ENCODE measurements at places on chromosomes 2 and 18. TPM values are rescaled to one million over a fixed set of nuclear protein-coding genes. Genes with fewer than 3 reads are reported as not detected.

RAB6C gene
- total RNA-seq = not detected

ITGAV gene
- total RNA-seq = 5.1 TPM

VIT gene
- total RNA-seq = not detected

- peak; percentile 73 for DNase-seq
Measured at GRCh38 chr18:75727456-75727855, 300.0 kb upstream of the SMIM21 start.

GRCh38 chr2:239035361-239035814, 187.5 kb downstream of the TWIST2 start:
- peak; percentile 81 for DNase-seq

DNA sequence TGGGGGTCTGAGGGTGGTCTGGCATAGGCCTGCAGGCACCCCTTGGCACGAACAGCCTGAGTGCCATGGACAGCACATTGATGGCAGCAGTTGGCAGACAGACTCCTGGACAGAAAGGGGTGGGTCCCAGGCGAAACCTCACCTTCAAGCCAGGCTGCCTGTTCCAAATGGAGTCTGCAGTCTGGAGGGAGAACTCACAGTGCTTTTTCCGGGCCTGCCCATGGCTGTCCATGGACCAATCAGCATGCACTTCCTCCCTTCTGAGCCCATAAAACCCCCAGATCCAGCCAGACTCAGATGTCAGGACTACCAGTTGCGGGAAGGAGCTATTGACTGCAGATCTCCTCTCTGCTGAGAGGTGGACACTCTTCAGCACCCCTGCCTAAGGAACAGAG, 694.6 kb upstream of the ACVR2A start:
- no peak for DNase-seq

USP40 gene
- 12.9 TPM for total RNA-seq

DNA sequence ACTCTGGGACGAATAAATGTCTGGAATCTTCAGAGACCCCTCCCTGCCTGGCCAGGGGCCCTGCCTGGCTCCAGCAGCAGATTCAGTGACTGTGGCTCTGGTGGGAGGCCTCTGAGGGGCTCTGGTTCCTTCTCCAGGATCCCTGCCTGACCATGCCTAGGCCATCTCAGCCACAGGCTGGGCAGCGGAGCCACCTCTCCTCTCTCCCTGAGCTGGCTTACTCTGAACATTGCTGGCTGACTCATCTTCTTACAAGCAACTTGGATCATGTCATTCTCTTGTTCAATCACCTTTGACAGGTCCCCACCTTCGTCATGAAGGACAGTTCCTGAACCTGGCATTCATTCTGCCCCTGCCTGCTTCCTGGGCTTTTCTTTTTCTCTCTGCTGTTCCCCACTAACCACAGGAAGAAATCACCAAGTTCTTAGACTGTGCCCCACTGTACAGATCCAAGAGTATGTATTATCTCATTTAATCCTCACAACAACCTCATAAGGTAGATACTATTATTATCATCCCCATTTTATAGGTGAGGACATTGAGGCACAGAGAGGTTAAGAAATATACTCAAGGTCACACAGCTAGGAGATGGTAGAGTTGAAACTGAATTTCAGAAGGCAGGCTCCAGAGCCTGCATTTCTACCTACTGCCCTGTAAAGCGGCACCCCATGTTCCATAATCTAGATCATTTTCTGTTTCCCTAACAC, 155.5 kb upstream of the SMAD2 start:
- DNase-seq = no peak

GALNT14 gene
- 0.83 TPM for total RNA-seq

ERFE gene
- total RNA-seq = 0.39 TPM

CNOT11 gene
- total RNA-seq = 57.9 TPM

- no peak for DNase-seq
Measured at GRCh38 chr18:31058897-31059296, 16.4 kb upstream of the DSC3 start.

DNA sequence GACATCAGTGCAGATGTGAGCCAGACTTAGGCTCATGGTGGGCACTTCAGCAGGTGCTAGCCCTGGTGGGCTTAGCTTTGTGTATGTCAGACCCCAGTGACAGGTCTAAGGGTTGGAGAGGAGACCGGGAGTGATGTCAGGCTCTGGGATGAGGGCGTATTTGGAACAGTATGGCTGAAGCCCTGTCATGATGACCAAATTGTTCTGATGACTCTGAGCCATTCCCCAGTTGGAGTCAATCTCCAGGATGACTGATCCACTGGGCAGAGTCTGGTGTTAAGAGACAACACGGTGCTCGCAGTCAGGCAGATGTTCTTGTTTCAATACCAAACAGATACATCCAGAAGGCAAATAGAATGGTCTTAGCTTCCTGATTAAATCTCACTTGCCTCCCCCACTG, 241.5 kb downstream of the SOX11 start:
- DNase-seq = no peak

UGT1A9 gene
- not detected for total RNA-seq

SLC9A4 gene
- 0.11 TPM for total RNA-seq

ALPP gene
- total RNA-seq = not detected

SLC5A7 gene
- not detected for total RNA-seq

- DNase-seq = no peak
Measured at GRCh38 chr2:22281033-22281432, 1103.9 kb upstream of the KLHL29 start.

GRCh38 chr2:241289597-241289996, 25.9 kb downstream of the HDLBP start:
- no peak for DNase-seq

ANKRD30B gene
- not detected for total RNA-seq

DNA sequence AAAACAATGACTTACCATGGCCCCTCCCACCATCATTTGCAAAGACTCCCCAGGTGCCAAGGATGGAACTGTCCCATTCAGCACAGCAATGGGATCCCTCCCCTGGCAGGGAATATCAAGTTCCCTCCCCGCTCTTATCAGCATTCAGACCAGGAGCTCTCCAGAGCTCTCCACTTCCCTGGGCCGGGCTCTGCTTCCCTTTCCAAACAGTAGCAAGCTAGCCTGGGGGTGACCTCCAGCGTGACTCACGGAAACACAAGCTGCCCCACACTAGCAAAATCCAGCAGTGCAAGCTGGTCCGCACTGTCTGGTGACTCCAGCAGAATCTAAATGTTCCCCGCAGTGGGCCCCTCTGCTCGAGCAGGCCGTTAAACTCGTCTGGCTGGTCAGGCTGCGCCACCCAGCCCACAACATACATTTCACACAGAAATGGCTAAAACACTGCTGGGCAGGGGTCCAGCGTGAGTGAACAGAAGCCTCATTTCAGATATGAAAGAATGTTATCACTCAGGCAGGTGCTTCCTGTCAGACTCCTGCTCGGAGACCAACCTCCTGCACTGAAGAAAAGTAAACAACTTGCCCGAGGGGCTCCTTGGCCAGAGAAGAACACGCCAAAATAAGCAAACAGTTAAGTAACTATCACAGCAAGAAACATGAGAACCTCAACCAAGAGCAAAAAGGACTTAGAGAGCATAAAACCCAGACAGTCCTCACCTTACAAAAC, 33.9 kb downstream of the STAT1 start:
- no peak for DNase-seq

GRCh38 chr18:55465313-55465712, 122.7 kb downstream of the TCF4 start:
- DNase-seq = no peak

FSIP2 gene
- 0.05 TPM for total RNA-seq

- no peak for DNase-seq
Measured at GRCh38 chr2:9573013-9573720, 17.5 kb upstream of the ADAM17 start.

GRCh38 chr2:203820969-203821368, 46.6 kb upstream of the CTLA4 start:
- DNase-seq = no peak

CCDC85A gene
- not detected for total RNA-seq

KATNAL2 gene
- 1.4 TPM for total RNA-seq

DNA sequence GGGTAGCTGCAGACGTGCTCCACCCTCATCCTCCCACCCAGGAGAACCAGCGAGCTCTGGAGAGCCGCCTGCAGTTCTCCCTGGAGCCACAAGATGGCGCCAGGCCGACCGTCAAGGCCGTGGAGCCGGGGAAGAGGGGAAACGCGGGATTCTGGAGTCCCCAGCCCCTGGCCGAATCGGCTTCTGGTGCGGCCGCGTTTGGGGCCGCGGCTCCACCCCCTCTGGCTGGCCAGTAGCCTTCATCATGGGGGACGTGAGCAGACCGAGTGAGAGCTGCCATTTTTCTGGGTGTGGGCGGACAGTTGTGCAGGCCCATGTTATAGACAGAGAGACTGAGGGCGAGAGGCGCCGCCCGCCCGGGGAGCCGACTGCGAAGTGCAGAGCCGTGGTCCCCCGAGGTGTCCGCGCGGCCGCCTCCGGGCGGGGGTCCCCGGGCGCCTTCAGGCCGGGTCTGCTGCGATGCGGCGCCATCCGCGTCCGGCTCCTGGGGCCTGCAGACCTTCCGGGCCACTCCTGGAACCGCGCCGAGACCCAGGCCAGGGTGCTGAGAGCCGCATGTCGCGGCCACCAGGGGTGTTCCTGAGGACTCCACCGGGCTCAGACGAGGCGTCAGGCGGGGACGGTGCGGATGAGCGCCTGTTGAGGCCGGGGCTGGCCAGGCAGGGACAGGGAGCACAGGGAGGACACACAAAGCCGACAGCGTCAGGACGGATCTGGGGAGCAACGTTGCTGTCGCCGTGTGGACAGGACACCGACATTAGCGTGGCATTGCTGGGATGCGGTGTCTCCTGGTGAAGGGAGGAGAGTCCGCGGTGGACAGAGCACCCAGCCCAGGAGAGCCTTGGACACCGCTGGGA, 418.2 kb upstream of the HS6ST1 start:
- peak; percentile 84 for DNase-seq

LBX2 gene
- not detected for total RNA-seq

LIMS2 gene
- 16.4 TPM for total RNA-seq

GRCh38 chr2:27809761-27810241, 38.3 kb downstream of the MRPL33 start:
- no peak for DNase-seq

- no peak for DNase-seq
Measured at GRCh38 chr2:195450552-195451113, 206.4 kb upstream of the SLC39A10 start.

DNA sequence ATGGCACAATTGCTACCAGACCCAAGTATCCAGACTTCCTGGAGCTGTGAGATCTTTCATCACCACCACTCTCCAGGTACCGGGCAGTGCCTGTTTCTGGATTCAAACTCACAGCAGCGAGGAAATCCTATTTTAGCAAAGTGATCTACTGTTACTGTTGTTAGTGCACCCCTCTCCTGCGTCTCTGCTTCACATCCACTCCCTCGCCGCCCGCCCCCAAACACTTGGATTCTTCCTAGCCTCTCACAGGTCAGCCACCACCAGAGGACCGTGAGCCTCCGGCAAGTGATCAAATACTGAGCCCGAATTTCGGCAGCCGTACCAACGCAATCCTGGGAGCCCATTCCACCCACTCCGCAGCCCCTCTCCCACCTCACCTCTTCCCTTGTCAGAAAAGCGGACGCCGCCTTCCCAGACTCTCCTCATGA, 519 bp downstream of the METTL4 start:
- DNase-seq = peak; percentile 76

GRCh38 chr2:65417509-65418085, 14.8 kb downstream of the SPRED2 start:
- no peak for DNase-seq

- no peak for DNase-seq
Measured at GRCh38 chr2:39851251-39851650, 72.2 kb upstream of the THUMPD2 start.

- DNase-seq = no peak
Measured at GRCh38 chr18:8139891-8140406, 469.3 kb upstream of the RAB12 start.

GRCh38 chr18:80175451-80176204, 66.6 kb downstream of the ADNP2 start:
- peak; percentile 45 for DNase-seq

- peak; percentile 16 for DNase-seq
Measured at GRCh38 chr2:70552501-70553333, 909 bp downstream of the TGFA start.

GRCh38 chr2:203841654-203842053, 25.9 kb upstream of the CTLA4 start:
- DNase-seq = no peak

DNA sequence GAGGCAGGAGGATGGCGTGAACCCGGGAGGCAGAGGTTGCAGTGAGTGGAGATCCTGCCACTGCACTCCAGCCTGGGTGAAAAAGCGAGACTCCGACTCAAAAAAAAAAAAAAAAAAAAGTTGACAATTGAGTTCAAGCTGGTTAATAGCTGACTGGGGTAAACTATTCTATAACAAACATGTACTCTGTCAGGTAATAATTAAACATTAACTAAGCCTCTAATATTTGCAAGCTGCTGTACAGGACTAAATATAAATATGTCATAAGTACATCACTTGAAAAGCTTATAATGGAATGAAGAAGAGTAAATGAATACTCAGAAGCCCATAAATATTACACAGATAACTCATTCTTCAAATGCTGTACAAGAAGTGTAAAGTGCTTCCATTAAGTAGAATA, 190.4 kb upstream of the CRIM1 start:
- no peak for DNase-seq

GPAT2 gene
- total RNA-seq = 10.0 TPM

DNA sequence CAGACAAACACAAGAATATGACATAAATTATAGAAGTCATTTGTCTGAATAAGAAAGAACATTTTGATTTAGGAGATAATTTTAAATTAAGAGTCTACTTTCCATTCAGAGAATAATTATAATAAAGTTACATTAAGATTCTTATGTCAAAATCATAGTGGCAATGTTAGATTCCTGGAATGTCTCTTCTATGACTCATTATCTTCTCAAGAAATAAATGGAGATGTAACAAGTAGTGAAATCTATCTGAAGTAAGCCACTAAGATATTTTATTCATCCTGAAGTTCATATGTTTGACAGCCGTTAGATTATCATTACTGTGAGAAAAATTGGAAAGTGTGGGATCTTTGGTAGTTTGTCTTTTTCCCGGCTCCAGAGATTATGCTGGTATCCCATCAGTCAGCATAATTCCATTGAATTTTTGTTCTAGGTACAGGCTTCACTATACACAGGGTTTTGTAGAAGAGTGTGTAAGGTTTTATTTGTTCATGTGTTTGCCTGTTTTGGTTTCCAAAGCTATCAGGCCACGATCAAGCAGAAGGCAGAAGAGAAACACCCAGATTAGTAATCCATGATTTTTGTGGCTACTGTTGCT, 1246.6 kb upstream of the LRRTM1 start:
- DNase-seq = no peak

PLGLB2 gene
- 0.54 TPM for total RNA-seq

SCYGR1 gene
- not detected for total RNA-seq

MALL gene
- 2.0 TPM for total RNA-seq

- DNase-seq = no peak
Measured at GRCh38 chr2:105179469-105180372, 61.8 kb upstream of the GPR45 start.

DNA sequence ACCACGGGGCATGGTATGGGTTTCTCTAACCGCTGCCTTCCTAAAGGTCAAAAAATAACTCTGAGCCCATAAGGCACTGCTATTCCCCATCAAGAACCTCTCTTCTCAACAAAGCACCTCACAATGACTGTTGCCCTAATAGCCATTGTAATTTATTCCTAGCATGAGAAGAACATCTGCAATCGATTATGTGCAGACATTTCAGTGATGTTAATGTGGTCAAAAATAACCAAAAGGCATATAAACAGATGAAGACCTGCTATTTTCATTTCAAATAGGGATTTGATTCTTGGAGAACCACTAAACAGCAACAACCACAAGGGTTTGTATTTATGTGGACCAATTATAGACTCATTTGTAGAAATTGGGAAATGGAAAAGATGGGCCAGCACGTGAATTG, 356.6 kb downstream of the FBXO15 start:
- DNase-seq = no peak

GRCh38 chr2:205539603-205540002, 142.7 kb upstream of the NRP2 start:
- peak; percentile 16 for DNase-seq

GRCh38 chr18:11176481-11176881, 27.1 kb upstream of the PIEZO2 start:
- no peak for DNase-seq

SKOR2 gene
- total RNA-seq = 0.21 TPM
